ENCODE measurements at places on chromosomes 5 and 9. TPM values are rescaled to one million over a fixed set of nuclear protein-coding genes. Genes with fewer than 3 reads are reported as not detected.

DNA sequence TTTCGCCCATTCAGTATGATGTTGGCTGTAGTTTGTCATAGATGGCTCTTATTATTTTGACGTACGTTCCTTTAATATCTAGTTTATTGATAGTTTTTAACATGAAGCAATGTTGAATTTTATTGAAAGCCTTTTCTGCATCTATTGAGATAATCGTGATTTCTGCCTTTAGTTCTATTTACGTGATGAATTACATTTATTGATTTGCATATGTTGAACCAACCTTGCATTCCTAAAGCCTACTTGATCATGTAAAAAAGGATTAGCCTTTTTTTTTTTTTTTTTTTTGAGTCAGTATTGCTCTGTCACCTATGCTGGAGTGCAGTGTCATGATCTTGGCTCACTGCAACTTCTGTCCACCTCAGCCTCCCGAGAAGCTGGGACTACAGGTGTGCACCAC lies 25.1 kb downstream of the ITK start:
- no peaks in the 10 kb centered on the region for H3K27me3 ChIP-seq
- H3K36me3 ChIP-seq = no peaks in the 10 kb centered on the region
- no peak for DNase-seq

RMRP gene
- total RNA-seq = 1,749 TPM

DNA sequence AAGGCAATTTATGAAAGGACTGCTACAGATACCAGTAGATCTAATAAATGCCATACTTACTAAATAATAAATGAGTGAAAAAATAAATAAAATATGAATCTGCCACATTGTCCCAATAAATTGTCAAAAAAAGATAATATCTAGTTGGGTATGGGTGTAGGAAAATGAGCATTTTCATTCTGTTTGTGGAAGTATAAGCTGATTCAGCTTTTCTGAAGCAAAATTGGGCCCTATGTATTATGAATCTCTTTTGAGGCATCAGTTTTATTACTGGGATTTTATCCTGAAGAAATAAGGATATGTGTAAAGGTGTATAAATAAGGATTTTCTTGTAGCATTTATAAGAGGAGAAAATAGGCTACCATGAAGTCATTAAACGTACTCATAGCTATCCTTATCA lies 46.1 kb downstream of the CAVIN4 start:
- no peak for DNase-seq
- H3K4me1 ChIP-seq = no peaks in the 10 kb centered on the region
- H3K4me3 ChIP-seq = no peak overlapping the region
- H3K27me3 ChIP-seq = no peaks in the 10 kb centered on the region
- no peaks in the 10 kb centered on the region for H3K36me3 ChIP-seq

DNA sequence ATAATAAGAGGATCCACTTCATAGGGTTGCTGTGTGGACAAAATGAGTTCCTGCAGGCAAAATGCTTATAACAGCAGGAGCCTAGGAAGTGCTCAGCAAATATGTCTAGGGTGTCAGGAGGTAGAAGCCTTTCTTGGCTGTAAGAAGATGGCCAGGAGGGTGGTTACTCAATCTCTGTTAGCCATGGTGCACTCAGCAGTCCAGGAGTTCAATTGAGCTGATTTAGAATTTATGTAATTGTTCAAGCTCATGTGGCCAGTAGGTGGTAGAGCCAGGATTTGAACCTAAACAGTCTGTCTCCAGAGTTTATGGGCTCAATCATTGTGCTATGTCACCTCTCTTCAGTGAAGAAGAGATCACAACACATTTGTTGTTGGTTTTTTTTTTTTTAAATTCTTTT lies 381.2 kb downstream of the KIF4B start:
- no peak overlapping the region for H3K27ac ChIP-seq
- H3K27me3 ChIP-seq = no peaks in the 10 kb centered on the region
- H3K36me3 ChIP-seq = no peaks in the 10 kb centered on the region
- no peaks in the 10 kb centered on the region for H3K4me1 ChIP-seq

DNA sequence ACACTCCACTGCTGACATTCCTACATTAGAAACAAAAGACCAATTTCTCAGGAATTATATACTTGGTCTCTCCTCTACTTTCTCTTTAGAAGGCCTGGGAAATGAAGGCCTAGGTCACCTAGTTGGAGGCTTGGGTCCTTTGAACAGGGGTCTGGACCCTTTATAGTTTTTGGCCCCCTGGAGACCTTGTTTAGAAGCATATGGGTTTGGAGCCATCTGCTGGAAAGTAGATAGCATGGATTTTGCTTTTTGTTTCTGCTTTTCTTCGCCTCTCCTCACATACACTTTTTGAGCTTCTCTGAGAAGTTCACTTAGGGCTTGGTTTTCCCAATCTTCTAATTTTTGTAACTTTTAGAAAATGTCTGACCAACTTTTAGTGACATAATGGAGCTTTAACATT lies 67.1 kb upstream of the CDK20 start:
- no peaks in the 10 kb centered on the region for H3K36me3 ChIP-seq
- H3K4me3 ChIP-seq = no peak overlapping the region
- no peak overlapping the region for H3K27ac ChIP-seq
- no peak for DNase-seq
- no peaks in the 10 kb centered on the region for H3K4me1 ChIP-seq
- no peaks in the 10 kb centered on the region for H3K27me3 ChIP-seq

GRCh38 chr5:167208911-167209310 lies 1082.5 kb upstream of the WWC1 start:
- no peaks in the 10 kb centered on the region for H3K4me1 ChIP-seq
- no peaks in the 10 kb centered on the region for H3K27me3 ChIP-seq
- H3K4me3 ChIP-seq = no peak overlapping the region
- H3K27ac ChIP-seq = no peak overlapping the region
- DNase-seq = no peak

KIF4B gene
- not detected for total RNA-seq

DNA sequence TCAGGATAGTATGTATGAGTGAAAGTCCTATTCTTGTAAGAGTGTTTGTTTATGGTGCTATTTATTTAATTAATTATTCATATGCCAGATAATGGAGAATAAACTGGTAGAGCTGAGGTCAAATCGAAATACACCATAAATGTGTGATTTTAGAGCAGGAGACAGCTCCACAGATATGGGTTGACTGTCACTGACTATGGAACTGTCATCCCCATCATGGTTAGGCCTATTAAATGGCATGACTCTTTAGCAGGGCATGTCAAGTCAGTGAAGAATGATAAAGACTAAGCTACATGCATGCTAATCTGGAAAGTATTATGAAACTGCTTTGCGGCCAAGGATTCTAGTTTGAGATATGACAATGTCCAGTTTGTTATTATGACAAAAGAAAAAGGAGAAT lies 658.6 kb downstream of the ISL1 start:
- no peak overlapping the region for H3K4me3 ChIP-seq
- no peaks in the 10 kb centered on the region for H3K4me1 ChIP-seq
- no peak for DNase-seq
- H3K27ac ChIP-seq = no peak overlapping the region

- H3K4me1 ChIP-seq = no peaks in the 10 kb centered on the region
- H3K27me3 ChIP-seq = no peaks in the 10 kb centered on the region
- no peak for DNase-seq
Measured at GRCh38 chr9:107173422-107174180, 109.5 kb upstream of the RAD23B start.

DBH gene
- total RNA-seq = 19.6 TPM

GRCh38 chr5:147601652-147602051 lies 91.8 kb upstream of the DPYSL3 start:
- no peak overlapping the region for H3K27ac ChIP-seq
- no peak for DNase-seq
- no peaks in the 10 kb centered on the region for H3K4me1 ChIP-seq
- H3K4me3 ChIP-seq = no peak overlapping the region
- no peaks in the 10 kb centered on the region for H3K27me3 ChIP-seq

SHC3 gene
- total RNA-seq = 35.8 TPM

- no peak overlapping the region for H3K27ac ChIP-seq
- H3K27me3 ChIP-seq = no peaks in the 10 kb centered on the region
- DNase-seq = no peak
- H3K4me3 ChIP-seq = no peak overlapping the region
- H3K4me1 ChIP-seq = no peaks in the 10 kb centered on the region
Measured at GRCh38 chr5:23631302-23632045, 124.1 kb downstream of the PRDM9 start.

PLEKHG4B gene
- 0.04 TPM for total RNA-seq

GRCh38 chr9:105693435-105694189 lies 729 bp upstream of the TMEM38B start:
- H3K27me3 ChIP-seq = no peaks in the 10 kb centered on the region
- H3K4me3 ChIP-seq = no peak overlapping the region

CDX1 gene
- total RNA-seq = not detected

DNA sequence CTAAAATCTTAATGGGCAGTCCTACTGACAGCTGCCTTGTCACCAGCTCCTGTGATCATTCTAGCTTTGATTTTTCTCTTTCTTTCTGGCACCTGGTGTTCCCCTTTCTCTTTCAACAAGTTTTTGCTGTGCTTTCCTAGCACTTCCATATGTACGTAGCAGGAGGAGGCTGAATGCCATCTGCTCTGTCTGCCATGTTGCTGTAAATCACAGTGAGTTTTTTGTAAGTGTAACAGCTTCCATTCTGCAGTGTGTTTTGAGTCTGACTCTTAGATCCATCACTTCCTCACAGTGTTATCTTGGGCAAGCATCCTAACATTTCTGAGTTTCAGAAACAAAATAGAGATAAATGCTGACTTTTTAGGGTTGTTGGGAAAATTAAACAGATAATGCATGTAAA lies 247.9 kb downstream of the DOCK8 start:
- H3K4me1 ChIP-seq = no peaks in the 10 kb centered on the region
- no peak overlapping the region for H3K4me3 ChIP-seq
- H3K27ac ChIP-seq = no peak overlapping the region
- no peaks in the 10 kb centered on the region for H3K36me3 ChIP-seq

DNA sequence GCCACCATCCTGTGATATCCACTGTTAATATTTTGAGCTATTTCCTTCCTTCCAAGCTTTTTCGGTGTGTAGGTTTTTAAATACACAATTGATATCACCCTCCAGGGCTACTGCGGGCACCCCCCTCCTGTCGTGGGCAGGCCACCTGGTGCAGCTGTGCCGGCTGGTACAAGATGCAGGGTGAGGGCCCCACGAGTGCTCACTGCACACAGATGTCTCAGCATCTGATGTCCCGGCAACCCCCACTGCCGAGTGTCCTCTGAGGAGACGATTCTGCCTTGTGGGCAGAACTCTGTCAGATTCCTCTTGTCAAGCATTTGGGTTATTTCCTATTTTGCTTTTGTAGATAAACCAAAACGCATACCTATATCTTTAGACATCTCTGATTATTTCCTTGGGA lies 25.1 kb downstream of the CACNA1B start:
- H3K27ac ChIP-seq = no peak overlapping the region
- no peaks in the 10 kb centered on the region for H3K4me1 ChIP-seq
- no peak overlapping the region for H3K4me3 ChIP-seq
- no peaks in the 10 kb centered on the region for H3K36me3 ChIP-seq

DNA sequence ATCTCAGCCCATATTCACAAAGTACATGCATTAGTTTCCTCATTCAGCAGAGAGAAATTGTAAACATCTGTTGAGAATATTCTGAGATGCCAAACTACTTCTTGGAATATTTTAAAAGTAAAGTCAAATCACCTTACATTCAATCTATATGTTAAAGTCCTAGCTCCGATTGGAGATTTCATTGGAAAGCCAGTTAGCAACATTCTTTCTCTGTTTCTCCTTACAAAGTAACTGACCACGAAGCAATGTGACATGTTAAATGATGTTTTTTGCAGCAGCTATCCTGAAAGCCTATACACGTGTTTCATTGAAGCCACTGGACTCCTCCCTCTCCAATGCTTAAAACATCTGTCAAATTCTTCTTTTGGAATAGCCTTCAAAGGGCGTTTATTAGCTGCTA lies 379.1 kb upstream of the CCNH start:
- peaks cover 11% of the 10 kb centered on the region for H3K27me3 ChIP-seq
- H3K4me1 ChIP-seq = no peaks in the 10 kb centered on the region
- H3K27ac ChIP-seq = no peak overlapping the region
- H3K4me3 ChIP-seq = no peak overlapping the region
- no peak for DNase-seq
- no peaks in the 10 kb centered on the region for H3K36me3 ChIP-seq

- H3K4me3 ChIP-seq = no peak overlapping the region
- no peak for DNase-seq
- H3K4me1 ChIP-seq = peaks cover 5% of the 10 kb centered on the region
- no peaks in the 10 kb centered on the region for H3K27me3 ChIP-seq
- H3K27ac ChIP-seq = no peak overlapping the region
Measured at GRCh38 chr9:97985058-97985861, 2.1 kb downstream of the ANP32B start.

KYAT1 gene
- 8.8 TPM for total RNA-seq

TEX48 gene
- not detected for total RNA-seq

DNA sequence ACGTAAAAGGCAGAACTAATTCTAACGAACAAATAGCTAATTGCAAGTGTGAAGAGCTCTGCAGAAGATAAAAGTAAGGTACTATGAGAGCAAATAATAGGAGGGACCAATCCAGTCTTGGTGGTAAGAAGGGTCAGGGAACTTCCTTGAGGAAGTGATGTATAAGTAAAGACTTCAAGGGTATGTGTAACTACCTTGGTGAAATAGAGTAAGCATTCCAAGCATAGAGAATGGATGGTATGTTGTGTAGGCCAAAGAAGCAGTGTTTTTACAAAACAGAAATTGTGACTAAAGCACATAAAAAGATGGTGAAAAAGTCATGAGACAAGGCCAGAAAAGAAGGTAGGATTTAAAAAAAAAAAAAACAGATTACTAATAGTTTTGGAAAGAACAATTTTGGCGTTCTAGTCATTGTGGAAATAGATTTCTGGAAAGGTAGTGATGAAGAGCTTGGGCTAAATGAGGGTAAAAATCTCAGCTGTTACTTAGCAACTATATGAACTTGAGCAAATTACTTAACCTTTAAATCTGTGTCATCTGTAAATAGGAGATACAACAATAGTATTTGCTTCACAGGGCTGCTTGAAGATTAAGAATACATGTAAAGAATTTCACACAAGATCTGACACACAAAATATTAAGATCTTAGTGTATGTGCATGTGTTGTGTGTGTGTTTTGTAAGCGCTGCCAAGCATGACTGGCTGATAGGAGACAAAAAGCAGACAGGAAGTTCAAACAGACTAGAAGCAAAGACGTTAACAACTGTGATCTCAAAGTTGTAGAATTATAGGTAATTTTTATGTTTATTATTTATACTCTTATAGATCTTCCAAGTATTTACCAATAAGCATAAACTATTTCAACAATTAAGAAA lies 73.5 kb downstream of the NR6A1 start:
- no peak overlapping the region for H3K27ac ChIP-seq
- H3K4me1 ChIP-seq = no peaks in the 10 kb centered on the region
- no peaks in the 10 kb centered on the region for H3K27me3 ChIP-seq
- no peak for DNase-seq
- no peak overlapping the region for H3K4me3 ChIP-seq

DNA sequence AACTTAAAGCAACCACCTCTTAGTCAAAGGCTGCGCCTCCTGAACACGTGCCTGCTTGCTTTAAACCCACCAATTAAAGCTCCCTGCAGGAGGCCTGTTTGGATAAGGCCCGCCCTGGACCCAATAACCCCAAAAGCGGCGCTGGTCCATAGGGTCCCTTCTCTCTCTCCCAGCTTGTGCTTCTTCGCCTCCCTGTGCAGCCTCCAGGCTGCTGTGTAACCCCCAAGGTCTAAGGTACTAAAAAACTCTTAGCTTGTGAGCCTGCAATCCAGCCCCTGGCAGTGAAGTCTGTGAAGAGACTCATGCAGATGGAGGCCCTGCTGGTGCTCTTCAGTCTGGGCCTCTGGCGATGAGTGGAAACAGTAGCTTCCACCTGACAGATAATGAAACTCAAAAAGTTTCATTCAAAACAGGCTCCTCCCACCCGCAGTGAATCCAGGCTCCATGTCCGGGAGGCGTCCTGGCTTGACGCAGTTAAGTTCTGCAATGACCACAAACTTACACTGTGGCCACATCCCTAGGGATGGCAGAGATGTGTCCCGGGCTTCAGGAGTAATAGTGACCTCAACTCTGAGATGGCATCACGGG lies 97.3 kb downstream of the PRRT1B start:
- peaks cover 19% of the 10 kb centered on the region for H3K36me3 ChIP-seq
- H3K27me3 ChIP-seq = no peaks in the 10 kb centered on the region
- no peak overlapping the region for H3K27ac ChIP-seq
- no peaks in the 10 kb centered on the region for H3K4me1 ChIP-seq
- no peak overlapping the region for H3K4me3 ChIP-seq

All from adrenal gland (tissue), 19 donors.